Calu3 (cell line): ENCODE measurements at places on chromosomes 1 and 21. TPM values are rescaled to one million over a fixed set of nuclear protein-coding genes. Genes with fewer than 3 reads are reported as not detected.

DNA sequence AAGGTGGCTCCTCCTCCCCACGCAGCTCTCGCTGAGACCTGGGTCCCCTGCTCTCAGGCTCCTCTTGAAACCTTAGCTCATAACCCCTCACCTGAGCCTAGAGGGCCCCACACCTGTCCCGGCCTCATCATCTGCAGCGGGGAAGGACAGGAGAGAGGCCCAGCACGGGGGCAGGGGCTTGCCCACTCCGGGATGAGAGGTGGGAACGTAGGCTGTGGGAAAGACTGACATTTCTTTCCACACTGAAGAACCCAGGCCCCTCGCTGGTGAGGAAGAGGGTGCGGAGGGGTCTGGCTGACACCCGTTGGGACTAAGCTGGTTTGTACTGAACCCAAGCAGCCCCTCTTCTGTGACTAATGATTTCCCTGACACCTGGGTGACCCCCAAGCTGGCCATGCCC is 14.0 kb upstream of the NES start:
- H3K36me3 ChIP-seq: no peaks in the 10 kb centered on the region
- H3K4me3 ChIP-seq: no peak overlapping the region
- no peak overlapping the region for H3K27ac ChIP-seq
- H3K27me3 ChIP-seq: no peaks in the 10 kb centered on the region
- peaks cover 44% of the 10 kb centered on the region for H3K4me1 ChIP-seq

- DNase-seq: no peak
- no peaks in the 10 kb centered on the region for H3K27me3 ChIP-seq
- H3K4me3 ChIP-seq: no peak overlapping the region
- H3K36me3 ChIP-seq: no peaks in the 10 kb centered on the region
These were observed 154.8 kb upstream of the RAB4A start for GRCh38 chr1:229116114-229116513.

- H3K27ac ChIP-seq: no peak overlapping the region
- H3K27me3 ChIP-seq: peaks cover 72% of the 10 kb centered on the region
- H3K4me1 ChIP-seq: no peaks in the 10 kb centered on the region
- DNase-seq: no peak
These were observed 390 bp upstream of the NGF start for GRCh38 chr1:115338457-115338820.

GRCh38 chr1:193569096-193569982 is 382.9 kb upstream of the B3GALT2 start:
- no peak overlapping the region for H3K27ac ChIP-seq
- H3K4me1 ChIP-seq: no peaks in the 10 kb centered on the region
- no peaks in the 10 kb centered on the region for H3K36me3 ChIP-seq
- no peak for DNase-seq

Gene NBPF20
- total RNA-seq: 5.3 and 5.7 TPM in 2 replicates

Gene RXFP4
- not detected in 2 replicates for total RNA-seq

Gene RFX5
- 82.4 and 88.1 TPM in 2 replicates for total RNA-seq

Gene C1orf87
- total RNA-seq: not detected in 2 replicates

Gene CHIA
- not detected in 2 replicates for total RNA-seq
